ENCODE measurements at places on chromosomes 6 and 20.

DNA sequence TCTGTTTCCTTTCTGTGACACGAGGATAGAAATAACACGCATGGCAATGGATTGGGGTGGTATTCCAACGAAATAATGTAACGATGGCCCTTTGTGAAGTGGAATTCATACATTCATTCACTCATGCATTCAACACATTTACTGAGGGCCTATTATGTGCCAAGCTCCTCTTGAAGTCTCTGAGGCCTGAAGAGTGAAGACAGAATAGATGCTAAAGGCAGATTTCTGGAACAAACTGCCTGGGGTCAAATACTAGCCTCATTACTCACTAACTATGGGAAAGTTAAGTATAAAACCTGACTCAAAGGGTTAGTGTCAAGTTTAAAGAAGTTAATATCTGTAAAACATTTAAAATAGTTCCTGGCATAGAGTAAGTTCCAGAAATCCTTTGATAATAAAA, 279.6 kb upstream of the SULF2 start:
- DNase-seq, result peak; percentile 54

- DNase-seq, result no peak
Measured at GRCh38 chr6:9095729-9096128, 660.4 kb upstream of the SLC35B3 start.

GRCh38 chr20:50431066-50431450, 79.1 kb upstream of the PTPN1 start:
- no peak for DNase-seq

DNA sequence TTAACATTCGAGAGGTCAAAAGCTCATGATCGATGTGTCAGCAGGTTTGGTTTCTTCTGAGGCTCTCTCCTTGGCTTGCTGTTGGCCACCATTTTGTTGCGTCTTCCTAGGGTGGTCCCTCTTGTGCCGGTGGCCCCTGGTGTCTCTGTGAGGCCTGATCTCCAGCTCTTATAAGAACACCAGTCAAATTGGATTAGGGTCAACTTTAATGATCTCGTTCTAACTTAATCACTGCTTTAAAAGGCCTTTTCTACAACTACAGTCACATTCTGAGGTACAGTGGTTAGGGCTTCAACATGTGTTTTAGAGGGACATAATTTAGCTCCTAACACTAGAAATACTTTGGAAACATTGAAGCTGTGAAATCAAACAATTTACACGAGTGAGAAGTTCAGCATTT, 240.8 kb upstream of the KCNQ5 start:
- no peak for DNase-seq

GRCh38 chr6:118784641-118785164, 109.2 kb upstream of the ASF1A start:
- no peak for DNase-seq

DNA sequence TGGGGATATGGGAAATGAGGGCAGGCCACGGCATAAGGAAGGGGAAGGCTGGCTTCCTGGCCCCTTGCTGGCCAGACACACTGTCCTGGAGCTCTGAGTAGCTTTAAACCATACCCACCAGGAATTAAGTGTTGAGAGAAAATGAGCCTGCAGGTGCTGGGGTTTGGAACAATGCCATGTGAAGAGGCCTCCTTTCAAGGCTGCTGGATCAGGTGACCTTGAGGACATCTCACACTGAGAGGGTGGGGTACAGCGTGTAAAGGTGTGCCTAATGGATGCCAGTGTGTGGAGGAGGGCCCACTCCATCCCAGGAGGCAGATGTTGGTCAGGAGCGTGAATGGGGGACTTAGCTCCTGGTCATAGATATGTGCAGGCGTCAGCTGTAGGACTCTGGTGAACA, 74.8 kb upstream of the MLN start:
- no peak for DNase-seq

GRCh38 chr20:41616228-41616627, 1.9 kb downstream of the CHD6 start:
- peak; percentile 24 for DNase-seq

DNA sequence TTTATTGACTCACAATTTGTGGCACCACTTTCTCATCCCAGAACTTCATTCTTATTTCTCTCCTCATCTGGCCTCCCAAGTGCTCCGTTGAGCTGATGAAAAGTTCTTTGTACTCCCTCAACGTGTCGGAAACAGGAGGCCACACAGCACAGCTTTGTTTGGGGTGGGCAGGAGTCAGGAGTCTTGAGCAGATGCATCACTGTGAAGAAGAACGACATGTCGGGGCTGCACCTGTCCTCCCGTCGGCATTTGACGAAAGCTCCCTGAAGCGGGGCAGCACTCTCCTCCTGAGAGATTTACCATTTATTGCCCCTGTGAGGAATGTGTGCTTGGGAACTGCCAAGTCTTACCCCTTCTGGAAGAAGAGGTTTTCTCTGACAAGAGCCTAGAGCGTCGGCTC, 28.1 kb downstream of the TAF8 start:
- DNase-seq, result no peak

DNA sequence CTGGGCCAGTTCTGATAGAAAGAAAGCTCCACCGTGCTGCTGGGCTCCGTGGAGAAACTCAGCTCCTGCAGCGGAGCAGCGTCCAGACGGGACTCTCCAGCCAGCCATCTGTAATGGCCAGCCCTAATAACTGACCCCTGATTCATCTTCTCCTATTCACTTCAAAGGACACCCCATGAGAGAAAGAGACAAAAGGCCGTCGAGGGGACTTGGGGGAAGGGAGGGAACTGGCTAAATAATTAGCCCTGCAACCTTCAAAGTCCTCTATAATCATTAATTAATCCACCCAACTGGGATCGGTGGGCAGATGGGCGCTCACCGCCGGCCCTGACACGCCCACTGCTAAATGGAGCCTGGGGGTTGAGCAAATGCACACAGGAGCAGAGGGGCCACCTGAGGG, 512.4 kb downstream of the CD83 start:
- no peak for DNase-seq

- DNase-seq, result no peak
Measured at GRCh38 chr20:59625214-59625922, 21.0 kb downstream of the PHACTR3 start.

DNA sequence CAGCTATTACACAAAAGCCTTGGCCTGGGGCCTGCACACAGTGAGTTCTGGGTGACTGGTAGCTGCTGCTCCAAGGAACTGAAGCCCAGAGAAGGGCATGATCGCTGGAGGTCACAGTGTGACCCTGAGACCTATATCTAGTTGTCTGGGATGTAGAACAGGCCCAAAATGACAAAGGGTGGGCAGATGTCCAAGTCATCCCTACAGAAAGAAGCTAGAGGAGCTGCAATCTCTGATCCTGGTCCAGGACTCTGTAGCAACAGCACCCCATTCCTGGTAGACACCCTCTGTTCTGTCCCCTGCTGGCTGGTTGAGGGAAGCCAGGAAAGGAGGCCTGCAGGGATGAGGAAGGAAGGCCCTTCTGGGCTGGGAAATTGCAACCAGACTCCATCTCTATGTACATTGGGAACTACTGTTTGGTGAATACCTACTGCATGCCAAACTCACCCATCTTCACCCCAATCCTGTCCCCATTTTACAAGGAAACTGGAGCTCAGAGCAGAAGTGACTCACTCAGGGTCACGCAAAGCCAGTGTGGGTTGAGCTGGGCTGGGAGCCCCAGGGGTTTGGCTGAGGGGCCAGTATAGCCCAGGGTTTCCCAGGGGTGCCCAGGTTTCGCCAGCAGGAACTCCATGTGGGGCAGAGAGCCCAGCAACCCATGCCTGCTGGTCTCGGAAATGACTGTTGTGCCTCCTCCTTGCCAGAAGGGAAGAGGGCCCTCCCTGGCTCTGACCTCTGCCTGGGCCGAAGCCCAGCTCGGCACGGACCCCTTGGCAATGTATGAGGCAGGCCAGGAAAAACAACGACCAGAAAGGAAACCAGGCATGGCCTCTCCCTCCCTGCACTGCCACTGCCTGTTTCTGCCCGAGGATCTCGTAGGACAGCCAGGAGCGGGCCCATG, 44.9 kb upstream of the TLDC2 start:
- DNase-seq, result no peak

DNA sequence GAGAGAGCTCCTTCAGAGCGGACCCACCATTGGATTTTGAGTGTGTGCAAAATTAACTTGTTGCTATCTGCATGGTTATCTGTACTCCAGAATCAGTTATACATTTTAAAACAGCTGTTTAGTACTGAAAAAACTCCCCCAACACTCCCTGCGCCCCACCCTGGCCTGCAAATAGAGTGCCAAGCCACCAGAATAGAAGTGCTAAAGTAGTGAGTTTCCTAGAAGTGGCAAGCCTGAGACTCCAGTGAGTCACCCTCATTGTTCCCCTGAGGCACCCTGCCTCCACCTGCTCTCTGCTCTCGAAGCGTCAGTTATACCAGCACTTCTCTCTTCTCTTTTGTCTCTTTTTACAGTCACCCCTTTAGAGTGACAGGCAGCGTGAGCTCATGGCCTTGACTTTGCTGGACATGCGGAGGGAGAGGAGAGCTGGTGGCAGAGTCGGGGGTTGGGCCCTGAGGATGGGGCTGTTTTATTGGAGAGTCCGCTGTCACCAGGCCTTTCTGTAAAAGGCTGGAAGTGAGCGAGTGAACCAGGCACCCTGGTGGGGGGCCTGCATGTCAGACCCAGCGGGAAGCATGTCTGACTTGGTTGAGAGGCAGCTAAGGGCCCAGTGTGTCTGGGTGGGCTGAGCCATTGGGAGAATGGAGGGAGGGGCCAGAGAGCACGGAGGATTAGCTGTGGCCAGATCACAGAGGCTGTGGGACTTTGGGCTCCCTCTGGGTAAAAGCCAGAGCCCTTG, 10.4 kb downstream of the IGF2R start:
- DNase-seq, result no peak

GRCh38 chr6:72412709-72413044, 209.2 kb upstream of the KCNQ5 start:
- DNase-seq, result no peak

- no peak for DNase-seq
Measured at GRCh38 chr6:136703331-136703865, 88.9 kb downstream of the MAP3K5 start.

GRCh38 chr6:17653198-17653882, 53.2 kb downstream of the FAM8A1 start:
- DNase-seq, result no peak

DNA sequence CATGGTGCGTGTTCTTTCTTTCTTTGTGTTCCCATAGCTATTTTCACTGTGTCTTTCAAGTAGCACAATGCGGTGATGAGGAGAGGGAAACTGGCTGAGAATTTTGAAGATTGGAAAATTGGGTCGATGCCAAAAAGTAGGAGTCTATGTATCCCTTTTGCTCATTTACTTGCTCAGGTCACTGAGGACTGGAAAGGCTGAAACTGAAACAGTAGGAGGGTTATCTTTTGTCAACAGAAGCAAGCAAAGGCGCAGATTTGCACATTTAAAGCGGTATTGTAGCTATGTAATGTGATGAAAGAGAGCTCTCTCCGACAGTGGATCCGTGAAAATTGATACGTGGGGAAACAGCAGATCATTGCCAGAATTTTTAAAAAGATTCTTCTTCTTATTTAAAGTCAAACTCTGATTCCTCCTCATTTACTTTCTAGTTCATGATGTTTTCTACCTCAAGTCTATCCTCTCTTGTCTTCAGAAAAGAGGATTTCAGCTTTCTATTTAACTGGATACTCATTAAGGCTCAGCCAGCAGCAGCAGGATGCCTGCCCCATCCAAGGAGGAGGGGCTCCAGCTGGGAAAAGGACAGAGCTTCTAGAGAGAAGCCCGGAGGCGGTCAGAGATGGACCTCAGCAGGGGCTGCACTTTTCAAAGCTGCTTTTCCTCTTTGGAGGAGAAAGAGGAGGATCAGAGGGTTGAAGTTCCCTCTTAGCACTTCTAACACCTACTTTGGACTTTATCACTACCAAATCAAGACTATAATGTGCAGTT, 15.9 kb upstream of the FYN start:
- DNase-seq, result peak; percentile 25

DNA sequence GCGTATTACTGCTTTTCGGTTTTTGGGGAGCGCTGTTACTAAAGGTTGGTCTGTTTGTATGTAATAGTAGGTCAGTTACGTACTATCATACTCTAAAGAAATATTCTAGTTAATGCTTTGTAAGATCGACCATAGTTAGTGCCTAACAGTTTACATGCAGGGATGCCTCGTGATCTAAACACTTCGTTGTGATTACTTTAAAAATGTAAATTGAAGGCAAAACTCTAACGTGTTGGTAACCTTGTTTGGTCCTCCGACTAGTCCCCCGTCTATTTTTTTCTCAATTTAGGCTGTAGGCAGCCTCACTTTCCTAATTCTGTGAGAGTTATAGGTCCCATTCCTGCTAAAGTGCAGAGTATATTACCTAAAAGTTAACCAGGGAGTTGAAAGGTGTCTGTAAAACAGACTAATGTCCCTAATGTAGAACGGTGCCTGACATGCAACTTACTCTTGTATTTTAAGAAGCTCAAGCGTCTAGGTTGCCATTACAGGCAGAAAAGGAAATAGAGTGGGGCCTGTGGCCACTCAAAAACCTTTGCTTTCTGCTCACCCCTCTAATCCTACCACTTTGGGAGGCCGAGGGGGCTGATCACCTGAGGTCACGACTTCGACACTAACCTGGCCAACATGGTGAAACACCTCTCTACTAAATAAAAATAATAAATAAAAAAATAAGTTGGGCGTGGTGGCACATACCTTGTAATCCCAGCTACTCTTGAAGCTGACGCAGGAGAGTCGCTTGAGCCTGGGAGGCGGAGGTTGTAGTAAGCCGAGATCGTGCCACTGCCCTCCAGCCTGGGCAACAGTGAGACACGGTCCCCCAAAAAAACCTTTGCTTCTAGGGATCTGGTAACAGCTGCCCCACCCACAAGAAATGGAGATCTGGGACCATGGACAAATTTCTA, 37.8 kb downstream of the HFE start:
- no peak for DNase-seq

- DNase-seq, result peak; percentile 1
Measured at GRCh38 chr6:107811591-107812218, 12.4 kb downstream of the SCML4 start.

- peak; percentile 19 for DNase-seq
Measured at GRCh38 chr20:5621305-5621704, 128.9 kb upstream of the SHLD1 start.

GRCh38 chr6:12203001-12203400, 87.2 kb upstream of the EDN1 start:
- peak; percentile 72 for DNase-seq

DNA sequence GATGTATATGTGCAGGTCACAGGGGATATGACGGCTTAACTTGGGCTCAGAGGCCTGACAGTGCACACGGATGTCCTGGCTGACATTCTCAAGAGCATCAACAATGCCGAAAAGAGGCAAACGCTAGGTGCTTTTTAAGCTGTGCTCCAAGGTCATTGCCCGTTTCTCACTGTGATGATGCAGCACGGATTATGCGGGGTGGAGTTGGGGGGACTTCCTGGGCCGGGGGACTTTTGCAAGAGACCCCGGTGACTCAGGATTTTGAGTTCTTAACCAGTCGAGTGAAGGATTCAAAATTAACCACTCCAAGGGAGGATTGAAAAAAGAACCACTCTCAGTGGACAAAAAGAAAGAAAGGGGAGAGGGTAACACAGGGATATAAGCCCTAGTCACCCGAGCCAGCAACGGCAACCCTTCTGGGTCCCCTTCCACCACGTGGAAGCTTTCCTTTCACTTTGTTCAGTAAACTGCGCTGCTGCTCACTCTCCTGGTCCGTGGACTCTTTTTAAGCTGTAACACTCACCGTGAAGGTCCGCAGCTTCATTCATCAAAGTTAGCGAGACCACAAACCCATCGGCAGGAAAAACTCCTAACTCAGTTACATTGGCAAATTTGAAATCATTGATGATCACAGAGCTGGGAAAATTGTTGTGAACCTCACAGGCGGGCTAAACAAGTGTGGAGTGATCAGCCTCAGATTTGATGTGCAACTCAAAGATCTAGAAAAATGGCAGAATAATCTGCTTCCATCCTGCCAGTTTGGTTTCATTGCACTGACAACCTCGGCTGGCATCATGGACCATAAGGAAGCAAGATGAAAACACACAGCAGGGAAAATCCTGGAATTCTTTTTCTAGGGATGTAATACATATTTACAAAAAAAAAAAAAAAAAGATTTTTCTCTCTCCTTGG, 199.3 kb downstream of the ARID1B start:
- DNase-seq, result peak; percentile 40
